ENCODE measurements at places on chromosomes 1 and 21. TPM values are rescaled to one million over a fixed set of nuclear protein-coding genes. Genes with fewer than 3 reads are reported as not detected.

- DNase-seq: no peak
- no peaks in the 10 kb centered on the region for H3K36me3 ChIP-seq
- H3K4me1 ChIP-seq: no peaks in the 10 kb centered on the region
Observed at GRCh38 chr1:20199403-20199802, 13.1 kb upstream of the PLA2G2C start.

DNA sequence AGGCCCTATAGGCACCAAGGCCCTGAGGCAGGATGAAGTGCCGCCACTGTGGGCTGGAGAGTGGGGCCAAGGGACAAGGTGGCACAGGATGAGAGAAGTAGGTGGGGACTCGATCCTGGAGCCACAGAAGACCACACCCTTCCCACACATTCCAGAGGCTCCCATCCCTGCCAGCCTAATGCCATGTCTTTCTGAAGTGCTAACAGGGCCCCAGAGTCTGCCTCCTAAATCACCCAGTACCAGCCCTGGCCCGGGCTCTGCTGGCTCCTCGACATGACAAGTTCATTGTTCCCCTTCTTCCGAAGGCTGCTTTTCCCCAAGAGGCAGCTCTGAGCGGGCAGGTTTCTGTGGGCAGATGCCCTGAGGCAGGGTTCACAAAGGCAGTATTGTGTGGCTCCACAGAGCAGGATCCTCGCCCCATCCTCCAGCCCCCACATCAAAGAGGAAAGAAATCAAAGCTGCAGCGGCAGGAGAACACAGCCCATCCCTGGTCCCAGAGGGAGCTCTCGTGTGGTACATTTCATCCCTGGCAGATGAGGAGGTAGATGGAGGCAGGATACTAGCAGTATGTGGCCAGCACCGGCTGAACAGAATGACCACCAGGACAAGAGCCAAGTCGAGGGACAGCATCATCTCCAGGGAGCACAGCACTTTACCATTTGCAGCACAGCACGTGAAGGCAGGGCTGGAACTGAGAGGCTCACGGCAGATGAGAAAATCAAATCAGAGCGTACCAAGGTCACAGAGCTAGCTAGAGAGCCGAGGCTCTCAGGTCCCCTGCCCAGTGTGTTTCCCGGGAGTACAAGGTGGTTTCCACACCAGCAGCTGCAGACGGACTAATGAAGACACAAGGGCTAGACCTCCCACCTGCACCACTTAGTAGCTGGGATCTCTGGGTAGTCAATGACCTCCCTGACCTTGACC lies 64.8 kb downstream of the SYF2 start:
- H3K27ac ChIP-seq: peak overlapping the region; percentile 1
- H3K4me1 ChIP-seq: peaks cover 13% of the 10 kb centered on the region
- H3K36me3 ChIP-seq: no peaks in the 10 kb centered on the region
- DNase-seq: no peak
- H3K27me3 ChIP-seq: no peaks in the 10 kb centered on the region
- H3K4me3 ChIP-seq: no peak overlapping the region

GRCh38 chr21:27590271-27590670 lies 623.4 kb upstream of the ADAMTS5 start:
- H3K4me3 ChIP-seq: no peak overlapping the region
- H3K27ac ChIP-seq: no peak overlapping the region
- no peaks in the 10 kb centered on the region for H3K27me3 ChIP-seq

- no peak overlapping the region for H3K4me3 ChIP-seq
- no peaks in the 10 kb centered on the region for H3K27me3 ChIP-seq
- no peaks in the 10 kb centered on the region for H3K4me1 ChIP-seq
- DNase-seq: no peak
- H3K36me3 ChIP-seq: no peaks in the 10 kb centered on the region
Observed at GRCh38 chr1:12057382-12057781, 5.7 kb upstream of the TNFRSF8 start.

DNA sequence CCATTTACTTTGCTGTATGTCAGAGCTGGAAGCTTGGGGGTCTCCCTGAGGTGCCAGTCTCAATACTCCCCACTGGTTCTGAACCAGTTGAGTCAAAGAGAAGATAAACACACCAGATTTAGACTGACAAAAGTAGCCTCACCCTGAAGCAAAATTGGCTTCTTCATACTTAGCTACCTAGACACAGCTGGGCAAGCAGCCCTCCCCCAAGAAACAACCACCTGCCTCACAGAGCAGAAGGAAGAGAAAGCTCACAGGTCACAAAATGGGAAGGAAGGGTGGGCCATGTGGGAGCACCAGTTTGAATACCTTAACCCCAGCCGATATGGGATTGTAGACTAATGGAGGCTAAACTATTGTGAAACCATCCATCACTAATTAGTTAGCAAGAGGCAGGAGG lies 24.6 kb upstream of the MYSM1 start:
- no peak overlapping the region for H3K4me3 ChIP-seq
- no peaks in the 10 kb centered on the region for H3K36me3 ChIP-seq
- H3K4me1 ChIP-seq: no peaks in the 10 kb centered on the region
- DNase-seq: no peak
- no peaks in the 10 kb centered on the region for H3K27me3 ChIP-seq

DNA sequence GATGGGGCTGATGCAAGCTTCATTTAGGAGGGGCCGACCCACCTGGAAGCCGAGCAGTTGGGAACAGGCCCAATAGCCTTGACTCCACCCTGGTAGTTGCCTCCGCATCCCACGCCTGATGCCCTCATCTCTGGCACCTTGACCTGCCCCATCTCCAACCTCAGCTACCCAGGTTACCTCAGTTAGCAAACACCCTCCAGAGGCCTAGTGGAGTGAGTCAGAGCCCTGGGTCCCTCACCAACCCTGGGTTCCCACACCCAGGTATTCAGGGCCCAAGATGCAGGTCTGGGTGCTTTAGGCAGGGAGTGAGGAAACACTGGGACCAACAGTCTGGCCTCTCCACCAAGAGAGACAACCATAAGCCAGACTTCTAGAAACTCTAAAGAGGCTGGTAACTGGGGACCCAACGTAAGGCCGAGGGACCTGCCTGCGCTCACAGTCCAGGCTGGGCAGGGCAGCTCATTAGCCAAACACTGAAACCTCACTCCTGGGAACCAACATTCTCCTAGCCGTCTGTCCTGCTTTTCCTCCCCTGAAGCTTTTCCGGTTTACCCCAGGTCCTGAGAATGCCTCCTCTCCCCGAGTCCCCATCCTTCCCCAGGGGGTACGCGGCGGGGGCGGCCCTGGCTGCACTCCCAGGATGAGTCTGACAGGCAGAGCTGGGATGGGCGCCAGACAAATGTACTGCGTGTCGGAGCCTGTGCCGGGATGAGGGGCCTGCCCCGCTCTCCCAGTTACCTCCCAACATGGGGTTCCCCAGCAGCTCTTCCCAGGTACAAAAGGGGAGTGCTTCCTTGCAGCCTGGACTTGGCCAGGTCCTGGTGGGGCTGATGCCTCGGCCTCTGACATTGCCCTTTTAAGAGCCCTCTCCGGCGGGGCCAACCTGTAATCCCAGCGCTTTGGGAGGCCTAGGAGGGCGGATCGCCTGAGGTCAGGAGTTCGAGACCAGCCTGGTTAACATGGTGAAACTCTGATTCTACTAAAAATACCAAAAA lies 8.9 kb upstream of the CELSR2 start:
- H3K4me1 ChIP-seq: peaks cover 5% of the 10 kb centered on the region
- peak; percentile 83 for DNase-seq
- no peaks in the 10 kb centered on the region for H3K27me3 ChIP-seq
- no peak overlapping the region for H3K27ac ChIP-seq

SPRR5 gene
- not detected for polyA plus RNA-seq

SLC25A34 gene
- 6.1 TPM for polyA plus RNA-seq
